ENCODE measurements at places on chromosomes 1 and 21.

GRCh38 chr1:66916320-66916719 is 8.3 kb downstream of the DNAI4 start:
- DNase-seq, result no peak

DNA sequence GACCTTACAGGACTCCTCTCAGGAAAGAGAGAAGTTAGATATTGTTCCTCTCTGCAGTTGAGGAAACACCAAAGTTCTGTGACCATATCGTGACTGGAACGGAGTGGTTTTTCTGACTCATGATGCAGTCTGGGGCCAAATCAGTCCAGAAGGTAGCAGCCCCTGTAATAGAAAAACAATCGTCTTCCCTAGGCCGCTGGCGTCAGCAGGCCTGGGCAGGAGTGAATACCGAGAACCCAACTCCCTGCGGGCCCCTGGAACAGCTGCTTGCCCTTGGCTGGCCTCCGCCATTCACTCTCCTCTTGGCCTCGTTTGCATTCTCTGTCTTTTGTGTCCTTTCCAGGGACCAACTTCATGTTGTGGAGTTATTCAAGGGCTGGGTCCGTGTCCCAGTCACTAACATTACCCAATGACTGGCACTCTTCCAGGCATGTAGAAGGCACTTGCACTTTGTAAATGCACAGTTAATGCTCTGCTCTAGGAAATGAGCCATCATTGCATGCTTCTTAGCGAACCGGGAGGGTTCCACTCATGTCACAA is 10.9 kb upstream of the CD101 start:
- DNase-seq, result no peak

DNA sequence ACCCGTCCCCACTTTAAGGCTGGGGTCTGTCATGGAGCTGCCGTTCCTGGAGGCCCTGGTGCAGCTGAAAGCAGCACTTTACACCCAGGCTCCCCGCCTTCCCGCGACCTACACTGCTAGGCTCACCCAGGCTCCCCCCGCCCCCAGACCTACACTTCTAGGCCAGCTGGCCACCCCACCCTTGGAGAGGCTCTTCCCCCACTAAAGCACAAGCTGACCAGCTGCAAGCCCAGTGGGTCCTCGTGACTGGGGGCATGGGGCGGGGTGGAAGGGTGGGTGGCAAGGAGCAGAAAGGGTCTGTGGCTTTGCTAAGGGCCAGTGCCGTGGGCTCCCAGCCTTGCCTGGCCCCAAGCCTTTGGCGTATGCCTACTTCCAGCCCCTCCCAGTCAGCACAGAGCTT is 9.7 kb upstream of the ARHGEF16 start:
- no peak for DNase-seq

GRCh38 chr1:155540000-155540874 is 22.4 kb downstream of the ASH1L start:
- DNase-seq, result no peak

DNA sequence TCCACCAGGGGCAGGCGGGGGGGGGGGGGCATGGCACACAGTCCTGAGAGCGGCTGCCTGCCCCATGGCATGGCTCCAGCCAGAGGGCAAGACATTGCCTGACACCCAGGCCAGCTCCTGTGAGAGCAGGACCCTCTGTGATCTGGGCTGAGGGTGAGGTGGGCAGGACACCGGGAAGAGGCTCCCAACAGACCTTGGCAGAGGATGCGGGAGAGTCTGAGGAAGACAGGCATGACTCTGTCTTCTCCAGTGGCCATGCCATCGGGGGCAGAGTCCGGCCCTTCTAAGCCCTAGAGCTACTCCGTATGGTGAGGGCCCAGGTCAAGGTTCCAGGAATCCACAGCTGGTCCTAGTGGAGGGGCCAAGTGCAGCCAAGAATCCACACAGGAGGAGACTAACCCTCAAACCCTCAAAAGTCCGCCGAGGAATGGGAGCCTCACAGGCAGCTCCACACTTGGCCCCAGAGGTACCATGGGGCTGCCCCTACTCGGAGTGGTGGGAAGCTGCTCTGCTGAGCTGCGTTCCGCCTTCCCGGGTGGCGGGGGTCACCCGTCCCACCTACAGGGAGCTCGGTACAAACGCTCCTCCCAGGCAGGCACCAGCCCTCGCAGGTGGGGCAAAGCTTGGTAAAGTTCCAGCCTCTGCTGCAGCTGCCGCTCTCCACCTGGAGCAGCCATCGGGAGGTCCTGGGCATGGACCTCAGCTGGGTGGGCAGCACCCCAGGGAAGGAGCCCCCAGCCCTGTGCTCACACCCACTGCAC is 6.5 kb downstream of the ACTRT2 start:
- no peak for DNase-seq

- no peak for DNase-seq
These were observed 142.4 kb downstream of the ZP4 start for GRCh38 chr1:237748171-237748960.

DNA sequence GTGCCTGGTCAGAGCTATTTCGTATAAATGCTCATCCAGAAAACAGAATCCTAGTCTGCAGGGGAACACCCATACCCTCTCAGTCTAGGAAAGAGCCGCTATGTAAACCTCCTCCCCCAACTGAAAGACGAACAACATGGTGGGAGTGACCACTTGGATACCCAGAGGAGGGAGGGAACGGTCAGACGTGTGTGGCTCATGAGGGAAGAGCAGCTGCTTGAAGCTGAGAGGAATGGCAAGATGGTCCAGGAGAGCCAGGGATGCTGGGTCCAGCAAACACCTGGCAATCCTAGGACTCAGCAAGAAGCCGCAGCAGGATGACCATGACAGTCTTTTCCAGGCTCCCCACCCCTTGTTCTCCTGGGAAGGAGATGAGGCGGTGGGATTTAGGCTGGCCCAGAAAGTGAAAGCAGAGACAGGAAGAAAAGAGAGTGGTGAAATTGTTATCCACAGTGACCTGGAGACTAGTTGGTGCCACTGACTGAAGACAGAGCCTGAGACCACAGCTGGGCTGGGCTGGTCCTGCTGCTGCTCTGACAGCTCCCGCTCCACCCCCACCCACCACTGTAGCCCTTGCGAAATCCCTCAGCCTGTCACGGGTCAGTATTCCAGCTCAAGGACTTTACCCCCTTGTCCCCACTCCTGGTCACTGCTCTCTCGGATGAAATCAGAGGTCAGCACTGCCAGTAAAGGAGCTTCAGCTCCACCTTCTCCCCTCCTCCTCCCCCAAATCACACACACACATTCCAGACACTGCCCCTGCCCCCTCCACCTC is 3.6 kb downstream of the CERS2 start:
- no peak for DNase-seq

GRCh38 chr21:28256420-28256831 is 736.3 kb downstream of the LTN1 start:
- DNase-seq, result no peak

GRCh38 chr1:107896936-107897335 is 68.0 kb downstream of the VAV3 start:
- no peak for DNase-seq

DNA sequence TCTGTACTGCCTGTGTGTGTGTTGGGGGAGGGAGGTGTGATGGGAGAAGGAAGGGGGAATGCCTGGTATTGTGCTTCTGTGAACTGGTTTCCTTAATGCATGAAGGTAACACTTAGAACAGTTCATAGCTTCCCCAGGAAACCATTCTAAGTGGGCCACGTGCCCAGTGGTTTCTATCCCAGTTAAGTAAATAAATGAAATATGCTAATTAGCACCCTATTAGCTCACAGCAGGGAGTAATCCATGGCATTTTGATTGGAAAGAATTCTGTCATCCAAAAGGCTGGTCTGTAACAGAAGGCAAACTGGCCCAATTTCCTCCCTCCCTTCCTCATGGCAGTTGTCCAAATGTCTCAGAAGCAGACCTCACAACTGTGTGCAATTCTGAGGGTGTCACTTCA is 199.3 kb downstream of the TTLL7 start:
- no peak for DNase-seq

- no peak for DNase-seq
These were observed 89.5 kb downstream of the CLEC20A start for GRCh38 chr1:178407215-178407614.

- DNase-seq, result no peak
These were observed 133.8 kb downstream of the LRRC40 start for GRCh38 chr1:70071601-70072000.

- DNase-seq, result no peak
These were observed 8.0 kb downstream of the SMCP start for GRCh38 chr1:152886085-152886484.

GRCh38 chr21:41217671-41218385 is 49.9 kb downstream of the BACE2 start:
- DNase-seq, result no peak

DNA sequence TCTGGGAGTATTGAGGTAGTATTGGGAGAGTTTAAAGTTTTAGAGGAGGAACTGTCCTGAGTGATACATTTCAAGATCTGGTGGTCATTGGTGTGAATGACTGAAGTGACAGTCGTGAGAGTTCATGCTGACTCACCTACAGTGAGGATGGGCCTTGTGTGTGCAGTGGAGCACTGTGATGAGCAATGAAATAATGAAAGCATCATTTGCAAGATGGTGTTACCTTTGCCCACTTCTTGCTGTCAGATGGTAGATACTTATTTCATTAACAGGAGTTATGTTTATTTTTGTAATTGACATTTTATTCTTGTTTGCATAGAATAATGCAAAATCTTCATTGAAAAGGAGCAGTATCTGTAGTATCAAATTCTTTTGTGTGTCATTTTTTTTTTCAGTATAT is 29.0 kb downstream of the POU2F1 start:
- no peak for DNase-seq

- no peak for DNase-seq
These were observed 9.9 kb downstream of the AMPD2 start for GRCh38 chr1:109629372-109630030.

- no peak for DNase-seq
These were observed 7.0 kb downstream of the KCNAB2 start for GRCh38 chr1:6052543-6053205.

DNA sequence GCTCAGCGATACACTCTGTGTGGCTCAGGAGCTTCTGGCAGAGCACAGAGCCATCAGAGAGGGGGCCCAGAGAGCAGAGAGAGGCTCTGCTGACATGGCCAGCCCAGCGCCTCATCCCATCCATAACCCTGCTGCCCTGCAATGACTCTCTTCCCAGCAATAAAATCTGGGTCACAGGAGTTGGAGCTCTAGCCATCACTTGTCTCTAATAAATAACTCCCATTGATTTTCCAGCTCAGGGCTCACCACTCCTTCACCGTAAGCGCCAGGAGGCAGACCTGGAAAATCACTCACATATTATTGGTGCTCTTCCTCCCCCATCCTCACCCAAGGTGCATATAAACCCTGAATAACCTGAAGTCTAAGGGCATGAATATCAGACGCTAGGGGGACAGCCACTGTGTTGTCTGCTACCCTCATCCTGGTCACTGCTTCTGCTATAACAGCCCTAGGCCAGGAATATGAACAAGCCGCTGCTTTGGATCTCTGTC is at the start of gene APCS:
Gene APCS, plus strand, starts transcription at position 366 of the 491 bp plus-strand sequence. Its CDS starts 96 bp downstream, at position 462.
- no peak for DNase-seq

DNA sequence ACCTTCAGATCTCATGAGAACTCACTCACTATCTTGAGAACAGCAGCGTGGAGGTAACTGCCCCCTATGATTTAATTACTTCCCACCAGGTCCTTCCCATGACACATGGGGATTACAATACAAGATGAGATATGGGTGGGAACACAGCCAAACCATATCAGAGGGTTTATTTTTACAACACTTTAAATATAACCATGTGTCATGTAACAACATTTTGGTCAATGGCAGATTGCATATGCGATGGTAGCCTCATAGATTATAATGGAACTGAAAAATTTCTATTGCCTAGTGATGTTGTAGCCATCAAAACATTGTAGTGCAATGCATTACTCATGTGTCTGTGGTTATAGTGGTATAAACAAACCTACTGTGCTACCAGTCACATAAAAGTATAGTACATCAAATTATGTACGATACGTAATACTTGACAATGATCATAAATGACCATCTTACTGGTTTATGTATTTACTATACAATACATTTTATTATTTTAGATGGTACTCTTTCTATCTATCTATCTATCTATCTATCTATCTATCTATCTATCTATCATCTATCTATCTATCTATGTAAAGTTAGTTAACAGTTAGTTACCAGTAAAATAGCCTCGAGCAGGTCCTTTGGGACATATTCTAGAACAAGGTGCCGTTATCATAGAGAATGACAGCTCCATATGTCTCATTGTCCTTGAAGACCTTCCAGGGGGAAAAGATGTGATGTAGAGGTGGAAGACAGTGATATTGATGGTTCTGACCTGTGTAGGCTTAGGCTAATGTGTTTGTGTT is 12.6 kb upstream of the S100B start:
- no peak for DNase-seq

GRCh38 chr21:44697811-44698734 is 1.1 kb downstream of the KRTAP10-12 start:
- no peak for DNase-seq

DNA sequence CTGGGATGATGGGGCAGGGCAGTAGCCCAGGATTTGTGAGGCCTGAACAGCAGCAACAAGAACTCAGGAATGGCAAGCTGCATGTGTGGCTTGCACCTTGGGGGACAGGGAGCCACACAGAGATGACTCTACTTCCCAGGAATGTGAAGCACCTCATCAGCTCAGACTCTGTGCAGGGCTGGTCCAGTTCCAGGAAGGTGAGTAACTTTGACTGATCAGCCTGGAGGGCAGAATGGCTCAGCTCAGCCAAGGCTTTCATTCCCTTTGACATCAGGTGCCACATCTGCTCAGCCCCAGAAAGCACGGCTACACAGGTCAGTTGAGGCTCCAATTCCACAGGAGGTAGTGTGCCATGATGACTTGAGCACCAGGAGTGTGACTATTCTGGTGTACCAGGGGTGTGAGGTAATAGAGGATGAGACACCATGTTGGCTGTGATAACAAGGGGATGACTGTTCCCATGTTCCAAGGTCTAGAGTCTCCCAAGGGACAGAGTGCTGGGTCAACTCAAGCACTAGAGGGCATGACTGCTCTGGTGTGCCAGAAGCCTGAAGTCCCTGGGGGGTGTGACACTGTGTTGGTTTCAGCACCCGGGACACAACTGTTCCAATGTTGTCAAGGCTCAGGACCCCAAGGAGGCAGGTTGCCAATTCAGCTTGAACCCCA is 625.8 kb upstream of the ADGRL2 start:
- DNase-seq, result no peak

GRCh38 chr1:180230791-180231505 is 884 bp downstream of the LHX4 start:
- no peak for DNase-seq

GRCh38 chr1:162420120-162420519 is 8.2 kb upstream of the SH2D1B start:
- no peak for DNase-seq

DNA sequence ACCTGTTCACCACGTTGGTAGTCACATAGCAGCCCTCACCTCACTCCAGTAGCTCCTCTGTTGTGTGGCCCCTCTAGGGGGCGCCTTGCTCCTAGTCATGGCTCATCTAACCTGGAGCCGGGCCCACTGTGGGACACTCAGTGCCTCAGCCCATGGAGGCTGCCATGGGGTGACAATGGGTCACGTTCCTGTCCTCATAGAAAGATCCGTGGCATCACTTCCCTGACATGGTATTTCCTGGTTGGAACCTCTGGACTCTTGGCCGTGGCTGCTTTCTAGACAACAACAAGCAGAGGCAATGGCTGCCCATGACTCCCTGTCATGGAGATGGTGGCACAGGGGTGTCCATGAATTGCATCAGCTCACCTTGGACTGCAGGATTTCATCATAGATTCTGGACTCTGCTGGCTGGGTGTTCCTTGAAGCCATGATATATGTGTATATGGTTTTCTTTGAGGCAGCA is 27.5 kb upstream of the SLAMF6 start:
- DNase-seq, result no peak

GRCh38 chr1:167135281-167135840 is 41.5 kb downstream of the STYXL2 start:
- no peak for DNase-seq

GRCh38 chr1:6028042-6028850 is 17.4 kb upstream of the KCNAB2 start:
- DNase-seq, result no peak

GRCh38 chr1:212531796-212532195 is 76.8 kb upstream of the ATF3 start:
- DNase-seq, result no peak
